ENCODE measurements at places on chromosomes 1 and 21.

- DNase-seq, result no peak
These were observed 10.7 kb downstream of the MR1 start for GRCh38 chr1:181044449-181044966.

DNA sequence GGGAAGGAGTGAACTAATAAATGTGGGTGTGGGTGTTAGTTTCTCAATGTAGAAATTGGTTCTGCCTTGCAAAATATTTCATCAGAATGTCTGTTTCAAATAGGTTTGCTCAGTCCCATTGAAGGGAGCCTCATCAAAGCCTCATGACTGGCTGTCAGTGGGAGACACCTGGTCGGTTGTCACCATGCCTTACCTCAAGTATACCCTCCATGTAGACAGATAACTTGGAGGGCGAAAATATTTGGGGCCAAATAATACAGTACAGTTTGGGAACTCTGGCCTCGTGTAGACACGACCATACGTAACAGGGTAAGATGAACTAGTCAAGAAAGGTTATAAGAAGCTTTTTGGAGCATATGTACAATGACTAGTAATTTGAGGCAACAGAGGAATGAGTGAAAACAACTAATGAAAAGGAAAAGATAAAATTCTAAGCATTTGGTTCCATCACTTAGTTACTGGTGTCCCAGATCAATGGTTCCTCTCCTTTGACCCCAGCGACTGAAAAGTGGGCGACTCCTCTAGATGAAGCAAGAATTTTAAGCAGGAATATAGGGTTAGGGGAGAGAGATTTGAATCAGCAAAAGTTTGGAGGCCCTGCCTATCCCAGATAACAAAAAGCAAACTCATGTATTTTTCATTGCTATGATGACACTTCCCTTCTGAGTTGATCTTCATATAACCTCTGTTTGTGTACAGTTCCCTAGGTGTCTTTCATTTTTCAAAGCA, 163.9 kb downstream of the LRRC40 start:
- no peak for DNase-seq

DNA sequence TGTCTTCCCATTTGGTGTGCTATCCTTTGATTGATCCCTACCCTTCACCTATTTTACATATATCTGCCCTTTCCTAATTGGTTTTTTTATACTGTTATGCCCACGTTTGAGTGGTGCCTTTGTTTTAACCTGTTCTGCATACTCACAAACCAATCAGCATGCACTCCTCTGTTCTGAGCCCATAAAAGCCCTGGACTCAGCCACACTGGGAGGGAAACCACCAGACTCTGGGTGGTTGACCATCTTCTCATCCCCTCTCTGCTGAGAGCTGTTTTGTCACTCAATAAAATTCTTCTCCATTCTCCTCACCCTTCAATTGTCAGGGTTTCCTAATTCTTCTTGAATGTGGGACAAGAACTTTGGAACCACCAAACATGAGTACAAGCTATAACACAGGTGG, 989.8 kb downstream of the ADGRL2 start:
- no peak for DNase-seq

DNA sequence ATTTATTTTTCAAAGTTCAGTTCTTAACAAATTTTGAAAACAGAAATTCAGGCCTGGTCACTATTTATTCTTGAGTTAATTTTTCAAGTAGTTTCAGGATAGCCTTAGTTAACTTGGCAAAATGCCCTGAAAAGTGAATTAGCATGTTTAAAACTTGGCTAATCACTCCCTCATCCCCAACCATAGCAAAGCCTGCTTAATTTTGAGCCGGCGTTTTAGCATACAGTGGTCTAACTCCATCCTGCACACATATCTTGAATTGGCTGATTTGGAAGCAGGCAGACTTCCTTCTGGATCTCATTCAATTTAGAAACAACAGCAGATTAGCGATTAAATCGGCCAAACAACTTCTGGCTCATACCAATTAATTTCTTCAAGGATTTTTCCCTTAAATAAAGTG, 439.2 kb downstream of the PTBP2 start:
- no peak for DNase-seq

GRCh38 chr1:69121723-69122122, 446.0 kb upstream of the LRRC7 start:
- no peak for DNase-seq

- no peak for DNase-seq
These were observed 12.9 kb upstream of the EPHA2 start for GRCh38 chr1:16168622-16169360.

DNA sequence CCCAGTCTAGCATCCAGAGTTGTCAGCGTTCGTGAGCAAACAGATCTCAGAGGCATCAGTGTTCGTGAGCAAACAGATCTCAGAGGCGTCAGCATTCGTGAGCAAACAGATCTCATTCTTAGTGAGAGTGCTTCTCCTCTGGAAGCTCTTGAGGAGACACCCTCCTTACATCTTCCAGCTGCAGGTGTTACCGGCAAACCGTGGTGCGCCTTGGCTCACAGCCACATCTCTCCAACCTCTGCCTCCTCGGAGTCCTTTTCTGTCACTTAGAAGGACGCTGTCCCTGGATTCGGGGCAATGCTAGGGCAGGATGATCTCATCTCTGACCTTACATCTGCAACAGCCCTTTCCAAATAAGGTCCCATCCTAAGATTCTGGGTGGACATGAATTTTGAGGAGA, 14.6 kb upstream of the UMODL1 start:
- no peak for DNase-seq

GRCh38 chr1:8171751-8172464, 145.8 kb upstream of the ERRFI1 start:
- DNase-seq, result no peak

DNA sequence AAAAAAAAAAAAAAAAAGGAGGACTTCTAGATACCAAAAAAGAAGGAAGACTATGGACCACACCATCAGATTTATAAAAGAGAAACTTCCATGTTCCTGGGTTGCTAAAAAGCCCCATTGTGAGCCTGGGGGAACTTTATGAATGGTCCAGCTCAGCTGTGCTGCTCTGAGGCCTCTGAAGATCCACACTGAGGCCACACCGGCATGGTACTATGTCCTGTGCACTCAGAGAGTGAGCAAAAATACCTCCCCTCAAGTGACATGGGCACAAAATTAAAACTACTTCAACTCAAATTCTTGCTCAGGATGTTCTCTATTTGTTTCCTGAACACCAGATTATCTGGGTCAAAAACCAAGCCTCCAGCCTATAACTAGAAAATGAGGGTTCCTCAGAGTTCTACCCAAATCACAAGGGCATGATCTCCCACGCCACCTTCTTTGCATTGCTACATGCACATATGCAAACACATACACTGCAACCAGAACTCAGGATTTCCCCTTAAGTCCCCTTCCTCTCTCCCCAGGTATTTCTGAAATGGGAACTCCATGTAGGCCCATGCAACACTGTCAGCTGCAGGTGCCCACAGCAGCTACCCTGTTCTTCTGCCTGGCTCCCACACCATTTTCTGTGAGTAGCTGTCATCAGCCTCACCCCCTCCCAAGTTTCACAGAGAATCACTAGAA, 94.4 kb downstream of the SH3GLB1 start:
- no peak for DNase-seq

DNA sequence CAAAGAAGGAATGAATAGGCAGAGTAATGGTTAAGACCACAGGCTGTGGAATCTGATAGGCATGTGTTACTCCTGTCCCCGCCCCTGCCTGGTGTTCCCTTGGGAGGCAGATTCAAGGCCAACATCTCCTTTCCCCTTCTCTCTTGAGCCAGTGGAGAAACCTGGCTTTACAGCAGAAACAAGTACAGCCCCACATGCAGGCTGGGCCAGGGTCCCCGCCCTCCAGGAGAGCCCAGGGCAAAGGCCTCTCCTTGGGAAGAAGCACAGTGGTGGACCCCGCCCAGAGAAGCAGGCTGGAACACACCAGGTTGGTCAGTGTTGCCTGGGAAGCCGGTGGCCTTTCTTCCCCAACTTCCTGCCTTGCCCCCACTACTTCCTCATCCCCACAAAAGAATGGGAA, 6.8 kb downstream of the C1orf167 start:
- no peak for DNase-seq

GRCh38 chr1:40244138-40244744, 3.5 kb upstream of the TMCO2 start:
- DNase-seq, result no peak

DNA sequence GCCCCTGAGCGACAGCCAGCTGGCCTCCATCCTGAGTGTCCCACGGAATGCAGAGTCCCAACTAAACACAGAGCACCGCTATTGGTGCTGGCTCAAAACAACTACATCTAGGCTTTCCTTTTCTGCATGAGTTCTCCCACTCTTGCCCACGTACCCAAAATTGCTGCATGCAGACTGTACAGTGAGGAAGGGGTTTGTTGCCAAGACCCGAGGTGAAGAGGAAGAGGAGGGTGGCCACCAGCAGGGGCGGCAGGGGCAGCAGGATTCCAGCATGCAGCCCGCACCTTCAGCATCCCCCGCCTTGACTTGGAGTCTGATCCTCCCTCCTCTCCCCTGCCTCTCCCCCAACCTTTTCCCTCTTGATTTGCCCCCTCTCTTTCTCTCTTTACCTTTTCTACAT, 8.0 kb downstream of the S100A9 start:
- no peak for DNase-seq

- DNase-seq, result no peak
These were observed 6.5 kb upstream of the NPL start for GRCh38 chr1:182783068-182783467.

DNA sequence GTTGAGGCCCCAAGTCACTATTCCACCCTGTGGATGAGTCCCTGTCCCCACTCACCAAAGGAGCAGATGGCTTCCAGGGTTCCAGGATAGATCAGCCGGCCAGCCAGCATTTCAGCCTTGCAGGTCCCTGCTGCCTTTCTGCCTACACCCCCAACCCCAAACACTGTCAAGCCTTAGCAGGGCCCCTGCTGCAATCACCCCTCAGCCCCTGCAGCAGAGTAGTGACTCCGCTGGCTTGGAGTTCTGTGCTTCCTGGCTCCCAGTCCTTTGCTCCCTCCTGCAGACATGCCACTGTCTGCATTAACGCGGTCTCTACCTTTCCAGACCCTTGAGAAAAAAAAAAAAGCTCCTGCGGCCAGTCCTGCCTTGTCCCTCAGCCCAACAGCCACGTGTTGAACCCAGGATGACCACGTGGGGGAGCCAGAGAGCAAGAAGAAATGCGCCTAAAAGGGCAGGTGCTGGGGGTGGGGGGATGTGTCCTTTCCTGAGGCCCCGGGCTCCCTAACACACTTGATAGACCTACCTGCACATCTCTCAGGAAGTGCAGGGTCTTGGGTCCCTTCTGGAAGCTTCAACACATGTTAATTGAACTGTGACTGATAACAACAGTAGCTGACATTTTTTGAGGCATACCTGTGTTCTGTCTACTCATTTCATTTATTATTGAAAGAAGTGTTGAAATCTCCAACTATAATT, 37.4 kb downstream of the RASSF5 start:
- DNase-seq, result no peak

DNA sequence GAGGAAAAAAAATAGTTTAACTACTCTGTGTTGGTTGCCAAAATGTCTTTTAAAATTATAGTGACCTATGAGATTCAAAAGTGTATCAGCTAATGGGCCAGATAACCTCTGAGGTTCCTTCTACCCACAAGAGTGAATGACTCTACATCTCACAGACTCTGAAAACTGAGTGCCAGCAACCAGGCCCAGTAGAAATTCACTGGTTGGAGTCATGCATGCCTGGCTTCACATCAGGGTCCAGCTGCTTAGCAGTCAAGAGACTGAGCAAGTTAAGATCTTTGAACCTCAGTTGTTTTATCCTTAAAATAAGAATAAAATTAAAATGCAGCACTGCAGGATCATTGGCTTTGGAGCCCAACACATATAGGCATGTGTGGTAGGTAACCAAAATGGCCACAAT, 342.6 kb upstream of the NFIA start:
- DNase-seq, result no peak

- no peak for DNase-seq
These were observed 12.6 kb upstream of the MYOG start for GRCh38 chr1:203098445-203098844.

- no peak for DNase-seq
These were observed 81.8 kb downstream of the SMYD3 start for GRCh38 chr1:246425139-246425794.

GRCh38 chr1:203380420-203381150, 29.7 kb upstream of the FMOD start:
- no peak for DNase-seq

- no peak for DNase-seq
These were observed 26.1 kb upstream of the MTMR11 start for GRCh38 chr1:149962736-149963135.

- DNase-seq, result no peak
These were observed 21.9 kb downstream of the DLGAP3 start for GRCh38 chr1:34907487-34908090.

- no peak for DNase-seq
These were observed 79.3 kb downstream of the SIK1 start for GRCh38 chr21:43347461-43348169.

DNA sequence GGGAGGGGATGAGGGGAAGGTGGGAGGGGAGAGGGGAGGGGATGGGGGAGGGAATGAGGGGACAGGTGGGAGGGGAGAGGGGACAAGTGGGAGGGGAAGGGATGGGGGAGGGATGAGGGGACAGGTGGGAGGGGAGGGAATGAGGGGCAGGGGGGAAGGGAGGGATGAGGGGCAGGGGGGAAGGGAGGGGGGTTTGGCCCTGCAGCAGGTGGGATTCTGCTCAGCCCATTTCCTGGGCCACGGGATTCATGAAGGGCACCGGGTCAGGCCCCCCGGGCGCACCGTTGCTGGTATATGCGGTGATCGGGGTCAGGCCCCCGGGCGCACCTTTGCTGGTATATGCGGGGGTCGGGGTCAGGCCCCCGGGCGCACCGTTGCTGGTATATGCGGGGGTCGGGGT, 15.1 kb upstream of the SAMD11 start:
- no peak for DNase-seq

- no peak for DNase-seq
These were observed 129.8 kb downstream of the VAV3 start for GRCh38 chr1:107835151-107835670.

DNA sequence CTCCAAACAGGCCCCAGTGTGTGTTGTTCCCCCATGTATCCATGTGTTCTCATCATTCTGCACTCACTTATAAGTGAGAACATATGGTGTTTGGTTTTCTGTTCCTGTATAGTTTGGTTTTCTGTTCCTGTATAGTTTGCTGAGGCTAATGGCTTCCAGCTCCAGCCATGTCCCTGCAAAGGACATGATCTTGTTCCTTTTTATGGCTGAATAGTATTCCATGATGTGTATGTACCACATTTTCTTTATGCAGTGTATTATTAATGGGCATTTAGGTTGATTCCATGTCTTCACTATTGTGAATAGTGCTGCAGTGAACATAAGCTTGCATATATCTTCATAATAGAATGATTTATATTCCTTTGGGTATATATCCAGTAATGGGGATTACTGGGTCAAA, 111.8 kb downstream of the MAN1A2 start:
- no peak for DNase-seq
